ENCODE measurements at places on chromosomes 1 and 21.

DNA sequence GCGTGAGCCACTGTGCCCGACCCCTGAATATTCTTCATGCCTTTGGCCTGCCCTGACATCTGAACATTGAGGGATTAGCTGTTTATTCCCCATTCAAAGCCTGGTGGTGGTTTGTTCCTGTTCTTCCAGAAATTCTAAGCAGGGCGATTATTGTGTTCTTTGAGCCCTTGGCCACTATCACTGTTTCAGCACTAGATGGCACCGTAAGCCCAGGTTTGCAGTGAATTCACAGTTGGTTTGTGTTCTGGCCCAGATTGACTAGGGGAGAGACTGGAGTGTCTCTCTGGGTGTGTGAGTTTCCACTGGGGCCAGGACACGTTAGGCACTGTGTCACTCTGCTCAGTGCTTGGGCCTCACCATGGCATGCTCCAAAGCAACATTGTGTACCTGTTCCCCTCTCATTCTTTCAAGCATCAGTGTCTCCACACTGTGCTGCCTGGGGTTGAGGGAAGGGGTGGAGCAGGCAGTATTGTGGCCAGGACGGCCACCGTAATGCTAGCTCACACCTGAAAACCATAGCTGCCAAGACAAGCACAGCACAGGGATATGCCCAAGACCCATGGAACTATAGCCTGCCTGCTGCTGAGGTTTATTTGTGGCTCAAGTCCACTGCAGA, 52.7 kb downstream of the PKN2 start:
- peak; percentile 29 for DNase-seq

DNA sequence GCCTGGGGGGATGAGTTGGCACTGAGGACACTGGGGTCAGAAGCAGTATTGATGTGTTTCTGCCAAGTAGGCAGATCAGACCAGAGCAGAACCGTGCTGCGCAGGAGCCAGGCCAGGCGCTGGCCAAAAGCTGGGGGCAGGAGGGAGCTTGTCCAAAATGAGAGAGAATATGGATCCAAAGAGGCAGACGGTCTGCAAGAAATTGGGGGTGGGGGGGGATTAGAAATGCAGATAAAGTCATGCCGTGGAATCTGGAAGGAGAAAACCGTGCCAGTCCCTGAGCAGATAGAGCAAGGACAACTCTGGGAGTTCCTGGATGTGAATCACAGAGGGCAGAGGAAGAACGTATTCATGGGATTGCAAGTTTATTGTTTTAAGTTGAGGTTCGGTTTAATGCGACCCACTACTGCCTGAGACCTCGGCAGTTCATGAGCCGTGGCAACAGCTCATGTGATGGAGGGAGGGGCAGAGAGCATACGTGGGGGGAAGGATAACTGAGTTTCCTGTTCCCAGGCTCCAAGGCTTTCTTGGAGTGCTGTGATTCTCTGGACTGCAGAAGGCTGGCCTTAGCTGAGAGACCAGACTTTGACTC, 224.0 kb downstream of the FGGY start:
- no peak for DNase-seq

DNA sequence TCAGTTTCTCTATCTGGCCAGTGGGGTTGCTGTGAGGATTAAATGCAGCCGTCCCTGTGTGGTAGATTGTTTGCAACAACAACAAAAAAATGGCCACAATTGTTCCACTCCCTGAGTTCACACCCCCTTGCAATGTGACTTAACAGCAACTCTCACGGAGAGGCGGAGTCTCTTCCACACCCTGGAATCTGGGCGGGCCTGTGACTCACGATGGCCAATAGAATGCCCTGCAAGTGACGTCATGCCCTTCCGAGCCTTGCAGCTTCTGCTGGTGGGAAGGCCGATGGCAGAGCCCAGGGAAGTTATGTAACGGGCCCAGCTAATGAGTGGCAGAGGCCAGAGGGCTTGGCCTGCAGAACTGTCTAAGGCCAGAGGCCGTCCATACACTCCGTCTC, 87.9 kb downstream of the RIPK4 start:
- peak; percentile 100 for DNase-seq

GRCh38 chr1:212482006-212482636, 49.4 kb downstream of the NENF start:
- DNase-seq, result no peak

GRCh38 chr1:201610858-201611257, 71.9 kb downstream of the NAV1 start:
- DNase-seq, result no peak

DNA sequence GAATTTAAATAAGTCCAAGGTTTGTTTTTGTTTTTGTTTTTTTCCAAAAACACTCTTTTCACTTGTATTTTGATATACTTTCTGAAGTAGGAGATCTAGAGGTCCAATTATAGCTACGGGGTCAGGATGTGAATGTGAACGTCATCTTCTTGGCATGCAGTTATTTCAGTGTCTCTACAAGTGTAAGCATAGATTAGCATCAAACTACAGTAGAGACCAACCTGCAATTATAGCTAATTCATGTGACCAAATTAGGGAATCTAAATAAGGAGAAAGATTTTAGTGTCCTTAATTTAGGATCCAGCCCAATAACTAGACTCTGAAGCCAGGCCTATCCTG, 107.3 kb upstream of the PALMD start:
- DNase-seq, result no peak

GRCh38 chr1:114750780-114751179, 7.0 kb downstream of the CSDE1 start:
- DNase-seq, result no peak

GRCh38 chr1:194568610-194569009, 1382.2 kb upstream of the B3GALT2 start:
- no peak for DNase-seq

DNA sequence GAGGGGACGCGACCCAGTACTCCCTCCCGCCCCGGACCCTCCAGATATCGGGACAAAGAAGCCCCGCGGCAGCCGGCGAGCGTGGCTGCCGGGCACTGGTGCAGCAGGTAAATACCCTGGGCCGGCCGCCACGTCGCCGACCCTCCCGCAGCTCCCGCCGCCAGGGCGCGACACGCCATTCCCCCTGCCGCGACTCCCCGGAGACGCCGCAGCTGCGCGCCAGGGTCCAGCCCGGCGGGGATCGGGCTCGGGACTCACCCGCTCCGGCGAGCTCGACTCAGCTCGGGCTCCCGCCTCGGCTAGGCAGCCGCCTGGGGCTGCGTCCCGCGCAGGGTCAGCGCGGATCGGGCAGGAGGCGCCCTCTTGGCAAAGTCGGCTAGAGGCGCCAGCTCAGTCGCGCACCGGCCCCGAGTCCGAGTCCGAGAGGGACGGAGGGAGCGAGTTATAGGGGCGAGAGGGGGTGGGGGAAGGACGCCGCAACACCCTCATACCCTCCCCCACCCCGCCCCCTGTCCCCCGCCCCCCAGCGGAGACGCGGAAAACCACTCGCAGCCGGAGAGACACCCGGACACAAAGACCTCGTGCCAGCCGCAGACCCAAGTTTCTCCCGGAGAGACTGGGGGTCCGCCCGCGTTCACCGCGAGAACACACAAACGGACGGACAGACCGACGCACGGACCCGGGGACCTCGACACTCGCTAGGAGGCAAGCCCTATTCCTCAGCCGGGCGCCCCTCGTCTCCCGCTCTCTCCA, 985 bp downstream of the SYT6 start:
- DNase-seq, result peak; percentile 23

DNA sequence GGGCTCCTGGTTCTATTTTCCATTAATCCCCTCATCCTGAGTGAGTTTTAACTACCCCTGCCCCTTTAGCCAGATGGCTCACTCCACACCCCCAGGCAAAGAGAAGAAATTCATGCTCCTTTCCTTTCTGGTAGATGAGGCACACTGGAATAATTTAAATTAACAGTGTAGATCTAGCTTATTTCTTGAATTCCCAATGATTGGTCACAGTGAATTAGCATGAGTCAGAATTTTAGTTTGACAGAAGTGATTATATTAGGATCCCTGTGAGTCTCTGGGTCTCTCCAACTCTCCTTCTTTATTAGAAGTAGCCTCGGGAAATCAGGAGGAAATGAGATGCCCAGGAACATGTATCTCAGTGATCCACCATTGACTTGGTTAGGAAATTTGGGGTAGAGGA, 103.1 kb upstream of the KAZN start:
- DNase-seq, result no peak

DNA sequence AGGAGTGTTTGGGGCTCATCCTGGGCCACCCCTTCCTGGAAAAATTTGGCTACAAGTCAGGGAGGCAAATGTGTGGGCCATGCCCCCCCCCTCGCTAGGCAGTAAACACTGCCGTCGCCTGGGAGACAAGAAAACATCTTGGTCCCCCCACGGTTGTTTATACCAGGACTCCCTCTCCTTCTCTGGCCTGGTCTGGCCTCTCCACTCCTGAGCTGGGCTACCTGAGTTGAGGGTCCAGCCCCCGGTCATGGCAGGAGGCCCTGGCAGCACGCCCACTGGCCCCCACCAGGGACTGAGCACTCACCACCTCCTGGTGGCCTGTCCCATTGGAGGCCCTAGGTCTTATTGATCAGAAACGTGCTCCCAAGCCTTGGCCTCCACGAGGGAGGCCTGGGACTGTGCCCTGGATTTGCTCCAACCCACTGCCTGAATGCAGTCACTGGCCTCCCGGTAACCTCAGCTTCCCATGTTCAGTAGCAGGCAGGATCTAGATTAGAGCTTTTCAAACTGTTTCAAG, 15.8 kb downstream of the KCNQ4 start:
- no peak for DNase-seq

GRCh38 chr1:61931587-61932279, 189.5 kb downstream of the PATJ start:
- DNase-seq, result no peak

GRCh38 chr1:52306227-52307006, 59.6 kb downstream of the CC2D1B start:
- no peak for DNase-seq

DNA sequence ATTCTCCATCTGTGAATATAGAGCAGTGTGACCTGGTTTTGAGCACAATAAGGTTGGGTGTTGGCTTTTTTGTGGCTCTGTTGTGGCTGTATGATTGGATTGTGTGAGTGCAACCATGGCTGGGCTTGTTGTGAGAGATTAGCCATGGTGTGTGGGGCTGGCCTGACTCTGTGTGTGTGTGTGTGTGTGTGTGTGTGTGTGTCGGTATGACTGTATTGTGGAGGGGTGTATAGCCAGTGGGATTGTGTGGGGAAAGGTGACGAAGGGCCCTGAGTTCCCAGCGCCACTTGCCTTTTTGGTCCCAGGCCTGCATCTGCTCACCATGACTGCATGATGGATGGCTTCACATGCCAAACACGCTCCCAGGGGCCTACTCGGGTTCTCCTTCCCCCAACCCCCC, 5.9 kb upstream of the SLC6A9 start:
- DNase-seq, result no peak

DNA sequence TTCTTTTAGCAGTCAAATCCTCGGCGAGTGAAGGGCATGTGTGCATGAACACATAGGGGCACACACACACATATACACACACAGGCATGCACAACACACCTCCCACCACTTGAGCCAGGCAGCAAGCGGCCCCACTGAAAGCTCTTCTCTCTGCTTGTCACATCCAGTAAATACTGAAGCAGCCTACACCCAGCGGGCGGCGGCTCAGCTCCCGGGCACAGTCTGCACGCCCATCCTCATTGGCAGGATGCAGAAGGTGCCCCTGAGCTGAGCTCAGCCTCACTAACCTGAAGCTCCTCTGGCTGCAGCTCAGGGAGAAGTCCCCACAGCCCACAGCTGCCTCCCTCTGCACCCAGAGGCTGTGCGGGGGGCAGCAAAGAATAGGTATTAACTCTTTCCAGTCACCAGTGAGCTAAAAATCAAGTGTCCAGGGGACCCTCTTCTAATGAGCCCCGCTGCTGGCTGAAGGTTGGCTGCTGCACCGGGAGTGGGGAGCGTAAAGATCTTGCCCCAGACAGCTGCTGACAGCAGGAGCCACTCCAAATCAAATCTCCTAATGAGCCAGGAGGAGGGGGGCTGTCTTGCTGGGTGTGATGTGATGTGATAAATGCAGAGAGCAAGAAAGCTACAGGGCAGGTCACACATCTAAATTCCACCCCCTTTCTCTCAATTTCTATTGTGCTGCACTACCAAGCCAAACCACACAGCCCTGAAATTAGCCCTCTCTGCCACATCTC, 12.5 kb downstream of the RGS8 start:
- DNase-seq, result no peak

DNA sequence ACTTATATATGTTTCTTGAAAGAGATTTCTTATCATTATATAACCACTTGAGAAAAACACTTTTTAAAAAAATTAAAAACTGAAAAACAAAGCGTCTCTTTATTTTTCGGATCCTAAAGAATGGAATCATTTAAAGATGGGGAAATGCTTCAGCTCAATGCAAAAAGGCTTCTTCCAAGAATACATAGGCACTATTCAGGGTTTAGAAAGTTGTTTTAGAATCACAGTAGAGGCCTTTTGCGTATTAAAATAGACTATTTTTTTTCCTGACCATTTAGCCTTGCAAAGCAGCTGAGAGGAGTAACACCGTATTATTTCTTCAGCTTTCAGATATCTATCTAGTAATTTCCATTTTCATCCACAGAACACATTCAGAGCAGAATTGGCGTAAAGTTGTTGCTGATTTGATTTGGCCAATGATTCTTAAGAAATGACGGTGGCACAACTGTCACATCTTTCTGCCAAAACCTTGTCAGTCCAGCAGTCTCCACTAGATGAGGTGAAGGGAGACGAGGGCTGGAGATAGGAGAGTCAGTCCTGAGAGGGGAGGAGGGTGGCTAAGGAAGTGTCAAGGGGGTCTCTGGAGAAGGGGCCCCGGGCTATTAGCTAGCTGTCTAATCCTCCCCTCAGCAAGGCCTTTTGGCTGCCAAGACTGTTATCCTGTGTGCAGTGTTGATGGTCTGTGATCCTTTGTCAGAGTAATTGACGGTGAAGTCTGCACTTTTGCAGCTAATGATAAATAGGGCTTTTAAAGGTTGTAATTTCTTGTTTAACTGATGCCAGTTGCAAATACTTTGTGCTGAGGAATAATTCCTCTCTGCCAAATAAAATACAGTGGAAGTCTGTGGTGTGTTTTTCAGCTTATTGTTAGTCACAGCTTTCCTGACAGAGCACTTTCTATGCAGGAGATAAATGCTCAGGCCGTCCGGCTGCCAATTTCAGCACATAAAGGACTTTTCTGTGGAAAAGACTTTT, 34.7 kb downstream of the PRRX1 start:
- DNase-seq, result no peak

DNA sequence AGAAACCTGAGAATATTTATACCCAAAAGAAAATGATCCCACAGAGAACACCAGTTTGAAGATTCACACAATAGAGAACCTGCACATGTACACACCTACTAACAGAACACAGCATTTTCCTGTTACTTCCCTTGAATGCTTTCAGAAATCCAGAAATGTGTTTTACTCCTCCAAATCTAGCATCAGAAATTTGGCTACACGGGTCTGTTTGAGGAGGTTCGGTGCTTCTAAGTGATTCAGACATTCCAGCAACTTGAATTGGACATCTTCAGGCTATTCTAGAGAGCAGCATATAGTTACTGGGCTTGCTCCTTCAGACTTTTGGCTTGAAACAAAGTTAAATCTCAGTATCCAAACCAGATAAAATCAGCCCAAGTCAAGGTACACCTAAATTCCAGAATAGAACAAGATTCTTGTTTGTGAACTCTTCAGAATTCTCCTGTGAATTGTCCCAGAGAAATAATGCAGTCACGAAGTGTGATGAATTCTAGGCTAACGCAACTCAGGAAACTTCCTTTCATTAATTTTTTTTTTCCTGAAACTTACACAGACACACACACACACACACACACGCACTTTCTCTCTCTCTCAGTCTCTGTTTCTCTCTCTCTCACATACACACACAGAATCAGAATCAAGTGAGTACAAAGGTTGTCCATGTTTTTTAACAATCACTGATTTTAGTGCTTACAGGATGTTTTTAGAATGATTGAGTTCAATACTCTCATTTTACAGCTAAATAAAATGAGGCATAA, 278.4 kb upstream of the SNX7 start:
- DNase-seq, result no peak
